ENCODE measurements at places on chromosomes 3 and 15.

GRCh38 chr3:149324332-149324731, 9.1 kb downstream of the TM4SF18 start:
- no peak for DNase-seq

DNA sequence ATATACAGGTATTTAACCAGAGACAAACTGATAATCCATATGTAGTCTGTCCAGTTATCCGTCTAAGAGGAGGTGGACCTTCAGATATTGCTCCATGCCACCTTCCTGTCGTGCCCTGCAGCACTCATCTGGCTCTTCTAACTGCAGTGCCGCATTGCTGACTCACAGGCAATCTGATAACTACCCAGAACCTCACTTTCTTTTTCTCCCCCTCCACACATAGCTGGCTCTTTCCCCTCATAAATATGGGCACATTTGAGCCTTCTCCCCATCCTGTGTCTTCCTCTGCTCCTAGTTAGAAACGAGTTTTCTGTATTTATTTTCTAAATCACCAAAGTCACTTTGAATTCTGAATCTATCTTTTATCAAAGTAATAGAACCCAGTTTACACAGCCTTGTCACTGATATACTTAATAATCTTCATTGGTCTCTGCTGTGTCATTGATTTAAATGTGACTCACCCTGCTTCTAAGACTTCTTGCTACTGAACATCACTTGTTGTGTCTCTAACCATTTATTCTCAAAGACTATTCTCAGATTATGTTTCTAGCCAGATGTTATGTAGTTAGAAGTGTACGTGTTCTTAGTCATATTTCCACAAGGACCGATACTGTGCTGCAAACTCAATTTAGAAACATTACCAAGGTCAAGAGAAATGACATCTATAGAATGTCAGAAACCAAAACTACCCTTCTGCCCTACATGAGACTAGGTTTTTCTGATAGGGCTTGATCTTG, 17.4 kb upstream of the KCNMB2 start:
- DNase-seq, result no peak

DNA sequence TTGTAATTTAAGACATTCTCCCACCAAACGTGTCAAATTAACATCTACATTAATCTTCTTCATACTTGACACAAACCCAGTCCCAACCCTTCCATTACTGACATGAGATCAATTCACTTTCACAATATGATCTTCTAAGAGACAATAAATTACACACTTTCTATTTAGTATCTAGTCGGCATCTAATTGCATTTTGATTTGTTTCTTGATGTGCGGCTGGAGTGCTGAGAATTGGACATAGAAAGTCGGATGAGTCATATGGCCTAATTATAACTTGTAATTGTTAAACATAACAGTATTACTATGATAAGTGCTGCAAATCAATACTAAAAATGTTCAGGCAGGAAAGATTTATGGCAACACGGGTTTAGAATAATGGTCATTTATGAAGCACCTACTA, 78.4 kb upstream of the RORA start:
- DNase-seq, result no peak

DNA sequence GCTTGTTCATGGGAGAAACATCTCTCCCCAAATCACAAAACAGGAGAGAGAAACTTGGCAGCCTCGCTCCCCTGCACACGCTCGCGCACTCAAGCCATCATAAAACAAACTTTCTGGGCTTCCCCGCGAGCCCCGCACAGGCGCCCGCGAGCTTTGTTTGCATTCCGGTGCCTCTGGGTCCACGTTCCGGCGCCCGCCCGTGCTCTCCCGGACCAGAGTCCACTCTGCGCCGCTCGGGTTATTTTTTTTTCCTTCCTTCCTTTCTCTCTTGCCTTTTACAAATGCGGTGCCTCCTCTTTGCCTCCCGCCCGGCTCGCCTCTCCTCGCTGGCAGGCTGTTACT, 363 bp downstream of the MAGI1 start:
- DNase-seq, result no peak

DNA sequence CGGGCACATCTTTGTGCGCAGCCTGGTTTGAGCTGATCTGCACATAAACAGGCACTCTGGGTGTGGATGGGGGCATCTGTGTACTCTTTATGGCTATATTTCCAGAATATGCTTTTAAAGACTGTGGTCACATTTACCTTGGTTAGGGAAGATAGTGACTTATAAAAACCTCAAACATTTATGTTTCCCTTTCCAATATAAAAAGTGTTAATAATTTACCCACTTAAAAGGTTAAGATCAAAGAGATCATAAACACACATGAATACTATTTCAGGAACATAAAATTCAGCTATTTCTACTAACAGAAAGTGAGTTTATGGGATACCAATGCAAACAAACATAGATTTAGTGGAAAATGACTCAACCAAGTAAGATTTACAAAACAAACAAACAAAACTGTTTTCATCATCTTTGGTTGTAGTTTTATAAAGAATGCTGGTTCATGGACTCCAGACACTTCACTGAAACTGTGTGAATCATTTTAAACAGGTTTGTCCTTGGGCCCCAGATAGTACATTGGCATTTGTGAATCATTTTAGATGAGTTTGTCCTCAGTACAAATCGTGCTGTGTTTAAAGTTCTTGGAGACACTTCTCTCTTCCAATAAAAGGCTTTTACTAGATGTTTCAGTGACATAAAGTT, 253.5 kb upstream of the CTDSPL start:
- DNase-seq, result no peak

- no peak for DNase-seq
These were observed 456.2 kb upstream of the NECTIN3 start for GRCh38 chr3:110615454-110615853.

DNA sequence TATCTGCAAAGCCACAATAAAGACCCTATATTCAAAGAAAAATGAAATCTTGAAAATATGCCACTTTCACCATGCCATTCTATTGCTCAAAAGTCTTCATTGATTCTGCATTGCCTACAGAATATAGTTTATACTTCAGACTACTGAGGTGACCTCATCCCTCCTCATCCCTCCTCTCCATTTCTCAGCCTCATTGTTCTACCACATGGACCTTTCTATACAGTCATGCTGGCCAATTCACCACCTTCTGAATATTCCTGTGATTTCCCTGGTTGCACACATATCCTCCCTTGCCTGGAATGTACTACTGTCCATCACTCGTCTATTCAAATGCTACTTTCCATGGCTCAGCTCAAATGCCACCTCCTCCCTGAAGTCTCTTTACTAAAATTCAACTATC, 3.5 kb upstream of the COL8A1 start:
- no peak for DNase-seq

DNA sequence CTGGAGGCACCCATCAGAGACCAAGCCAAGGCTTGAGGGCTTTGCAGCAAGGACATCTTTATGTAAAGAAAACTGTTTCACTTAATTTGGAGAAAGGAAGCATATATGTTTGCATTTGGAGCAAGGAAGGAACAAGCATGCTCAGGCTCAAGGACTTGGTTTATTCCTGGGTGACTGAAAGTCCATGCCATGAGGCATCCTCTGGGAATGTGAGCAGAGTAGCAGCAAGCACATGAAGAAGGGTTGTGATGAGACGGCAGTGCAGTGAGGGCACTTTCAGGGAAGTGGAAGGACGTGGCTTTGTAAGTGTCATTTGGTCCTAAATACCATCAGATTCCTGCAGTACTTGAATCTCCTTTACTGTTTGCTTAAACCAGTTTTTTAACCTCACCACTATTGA, 26.8 kb downstream of the POLG start:
- DNase-seq, result no peak

DNA sequence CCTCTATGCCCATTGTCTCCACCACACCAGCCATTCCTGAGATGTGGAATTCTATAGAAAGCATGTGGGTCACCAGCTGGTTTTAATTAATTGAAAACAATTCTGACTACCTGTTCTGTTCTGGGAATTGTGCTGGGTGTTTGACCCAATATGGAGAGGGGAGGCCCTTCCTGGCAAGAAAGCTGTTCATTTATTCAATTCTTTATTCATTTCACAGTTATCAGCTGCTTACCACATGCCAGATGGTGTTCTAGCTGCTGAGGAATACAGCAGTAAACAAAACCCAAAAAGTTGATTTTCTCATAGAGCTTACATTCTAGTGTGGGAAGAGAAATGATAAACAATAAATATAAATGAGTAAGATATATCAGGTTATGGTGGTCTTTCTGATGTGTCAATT, 296.1 kb upstream of the RASGRP1 start:
- no peak for DNase-seq

DNA sequence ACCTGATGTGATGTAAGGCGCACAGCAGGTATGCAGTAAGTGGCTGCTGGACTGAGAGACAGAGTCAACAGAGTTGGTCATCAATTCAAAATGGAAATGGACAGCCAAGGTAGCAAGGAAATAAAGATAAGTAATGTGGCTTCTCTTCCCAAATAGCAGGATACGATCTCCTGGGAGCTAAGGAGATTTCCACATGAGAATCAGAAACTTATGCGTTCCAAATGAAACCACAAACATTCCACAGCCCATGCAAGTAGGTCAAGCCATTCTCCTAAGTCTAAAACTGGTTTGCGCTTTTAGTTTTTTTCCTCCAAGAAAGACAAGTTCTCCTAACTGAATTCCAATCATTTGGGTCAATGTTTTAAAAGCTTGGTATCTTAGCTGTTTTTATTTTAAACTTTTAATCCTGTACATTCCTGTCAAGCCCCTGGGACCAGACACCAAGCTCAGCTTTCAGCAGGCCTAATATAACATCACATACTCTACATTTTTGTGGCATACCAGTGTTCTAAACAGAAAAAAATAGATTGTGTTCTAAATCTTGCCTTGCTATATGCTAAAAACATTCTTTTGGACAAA, 73.7 kb upstream of the TSPAN3 start:
- DNase-seq, result no peak

Measured in stimulated activated CD4-positive, alpha-beta T cell treated with anti-CD3 and anti-CD28 coated beads, Interleukin-1b, Interleukin-23, amount 100 ng/mL, for 1 hour (primary cell).